ENCODE measurements at places on chromosomes 13 and 19. TPM values are rescaled to one million over a fixed set of nuclear protein-coding genes. Genes with fewer than 3 reads are reported as not detected.

Gene PBX4
- total RNA-seq = 0.36 TPM

Gene ZNF540
- 2.1 TPM for total RNA-seq

Gene ZNF534
- total RNA-seq = not detected

Gene OR7D2
- not detected for total RNA-seq

Gene ADGRE1
- not detected for total RNA-seq

Gene KIR2DL3
- not detected for total RNA-seq

Gene SLC39A3
- total RNA-seq = 33.0 TPM

DNA sequence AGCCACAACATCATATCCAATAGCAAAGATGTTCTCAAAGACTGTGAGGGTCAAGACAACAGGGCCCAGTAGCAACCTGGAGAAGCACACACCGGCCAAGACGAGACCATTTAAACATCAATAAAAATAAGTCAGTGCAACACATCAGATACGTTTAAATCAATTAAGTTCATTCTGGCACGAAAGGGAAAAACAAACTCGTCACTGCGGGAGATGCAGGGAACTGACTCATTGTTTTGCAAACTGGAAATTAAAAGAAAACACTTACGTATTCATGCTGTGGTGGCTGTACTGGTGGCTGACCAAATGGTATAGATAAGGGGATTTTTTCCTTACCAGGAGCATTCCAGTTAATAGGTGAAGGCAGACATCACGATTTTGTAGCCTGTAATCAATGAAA is 26.3 kb upstream of the SLC15A1 start:
- H3K27ac ChIP-seq = no peak overlapping the region
- no peaks in the 10 kb centered on the region for H3K4me1 ChIP-seq
- H3K27me3 ChIP-seq = no peaks in the 10 kb centered on the region
- no peak for DNase-seq
- H3K4me3 ChIP-seq = no peak overlapping the region
- H3K36me3 ChIP-seq = no peaks in the 10 kb centered on the region

DNA sequence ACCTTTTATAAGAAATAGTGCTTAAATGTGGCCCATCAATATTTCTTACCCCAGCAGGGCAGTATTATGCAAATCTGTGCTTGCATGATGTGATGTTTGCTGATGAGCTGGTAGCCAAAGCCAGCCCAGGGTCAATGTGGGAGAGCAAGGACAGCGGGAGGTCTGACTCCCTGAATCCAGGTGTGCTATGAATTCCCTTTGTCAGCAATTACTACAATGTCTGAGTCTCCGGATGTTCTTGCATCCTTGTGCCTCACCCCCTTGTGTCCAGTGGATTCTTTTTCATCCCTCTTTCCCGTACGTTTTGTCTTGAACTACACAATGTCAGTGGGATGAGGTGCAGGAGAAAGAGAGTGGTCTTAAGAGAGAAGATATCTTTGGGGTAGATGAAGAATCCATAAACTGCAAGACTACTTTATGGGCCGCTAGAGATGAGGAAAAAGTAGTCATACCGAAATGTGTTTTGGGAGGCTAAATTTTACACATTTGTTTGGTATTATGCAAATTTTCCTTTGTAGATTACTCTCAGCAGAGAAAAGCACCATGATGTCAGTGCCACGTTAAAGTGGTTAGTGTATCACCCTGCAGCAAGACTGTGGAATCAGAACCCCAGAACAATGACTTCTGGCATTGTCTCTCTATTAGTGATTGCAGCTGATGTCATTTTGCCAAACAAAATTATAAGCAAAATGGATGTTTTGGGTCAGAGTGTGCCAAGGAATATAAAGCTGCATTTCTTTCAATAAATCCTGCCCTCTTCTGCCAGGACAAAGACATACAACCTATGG is 53.5 kb upstream of the TSHZ3 start:
- H3K4me3 ChIP-seq = no peak overlapping the region
- no peak overlapping the region for H3K27ac ChIP-seq
- DNase-seq = no peak
- H3K4me1 ChIP-seq = no peaks in the 10 kb centered on the region
- H3K36me3 ChIP-seq = no peaks in the 10 kb centered on the region
- peaks cover 28% of the 10 kb centered on the region for H3K27me3 ChIP-seq

DNA sequence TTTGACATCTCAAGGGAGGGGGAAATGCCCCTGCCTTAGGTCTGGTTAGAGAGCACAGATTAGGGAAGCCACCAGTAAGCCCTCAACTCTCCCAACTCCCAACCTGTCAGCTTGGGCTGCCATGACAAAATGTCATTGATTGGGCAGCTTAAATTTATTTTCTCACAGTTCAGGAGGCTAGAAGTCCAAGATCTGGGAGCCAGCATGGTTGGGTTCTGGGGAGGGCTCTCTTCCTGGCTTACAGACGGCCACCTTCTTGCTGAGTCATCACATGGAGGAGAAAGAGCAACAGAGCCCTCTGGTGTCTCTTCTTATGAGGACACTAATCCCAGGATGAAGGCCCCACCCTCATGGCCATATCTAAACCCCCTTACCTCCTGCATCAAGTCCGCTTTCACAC is 24.2 kb downstream of the C19orf12 start:
- no peak overlapping the region for H3K4me3 ChIP-seq
- H3K27me3 ChIP-seq = no peaks in the 10 kb centered on the region
- H3K36me3 ChIP-seq = no peaks in the 10 kb centered on the region
- no peak overlapping the region for H3K27ac ChIP-seq
- DNase-seq = peak; percentile 61

DNA sequence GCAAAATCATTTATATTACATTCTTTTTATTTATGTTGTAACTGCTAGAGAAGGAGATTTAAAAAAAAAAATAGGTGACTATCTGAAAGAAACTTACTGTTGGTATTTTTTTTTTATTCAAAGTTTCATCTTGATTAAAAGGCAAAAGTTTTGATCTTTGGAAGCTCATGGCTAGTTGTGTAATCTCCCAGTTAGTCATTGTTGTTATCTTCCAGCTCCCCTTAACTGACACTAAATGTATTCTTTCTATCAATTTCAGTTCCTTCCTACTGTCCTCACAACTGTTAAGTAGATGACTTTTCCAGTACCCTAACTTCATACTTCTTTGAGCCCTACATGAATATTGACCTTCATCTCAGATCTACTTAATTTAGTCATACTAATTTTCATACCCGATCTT is 71.1 kb downstream of the PIBF1 start:
- H3K27ac ChIP-seq = no peak overlapping the region
- no peak overlapping the region for H3K4me3 ChIP-seq
- no peaks in the 10 kb centered on the region for H3K27me3 ChIP-seq
- no peaks in the 10 kb centered on the region for H3K4me1 ChIP-seq
- no peak for DNase-seq
- H3K36me3 ChIP-seq = peaks cover 4% of the 10 kb centered on the region

DNA sequence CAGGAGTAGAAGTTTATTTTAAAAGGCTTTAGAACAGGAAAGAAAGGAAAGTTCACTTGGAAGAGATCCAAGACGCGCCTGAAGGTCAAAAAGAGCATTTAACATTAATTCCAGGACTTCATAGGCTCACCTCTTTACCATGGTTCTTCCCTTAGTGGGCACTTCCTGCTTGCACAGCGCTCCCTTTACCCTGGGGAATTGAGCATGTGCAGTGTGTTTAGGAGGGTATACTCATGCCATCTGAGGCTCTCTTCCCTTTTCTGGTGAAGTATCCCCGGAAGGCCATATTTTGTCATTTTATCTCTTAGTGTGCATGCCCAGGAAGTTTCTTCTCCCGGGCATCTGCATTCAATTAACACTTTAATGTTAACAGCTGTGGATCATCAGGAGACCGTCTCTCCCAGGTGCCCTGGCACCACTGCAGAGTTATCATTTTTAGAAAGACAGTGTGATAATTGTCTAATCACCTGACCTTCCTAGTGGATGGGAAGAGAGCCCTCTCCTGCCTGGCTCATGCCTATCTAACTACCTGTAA is 66.1 kb upstream of the ABCC4 start:
- H3K4me1 ChIP-seq = no peaks in the 10 kb centered on the region
- DNase-seq = no peak
- H3K27me3 ChIP-seq = no peaks in the 10 kb centered on the region
- H3K4me3 ChIP-seq = no peak overlapping the region
- H3K36me3 ChIP-seq = no peaks in the 10 kb centered on the region

- no peak overlapping the region for H3K27ac ChIP-seq
- no peak for DNase-seq
- no peaks in the 10 kb centered on the region for H3K36me3 ChIP-seq
- H3K4me1 ChIP-seq = no peaks in the 10 kb centered on the region
Observed at GRCh38 chr13:109645831-109646230, 140.6 kb downstream of the IRS2 start.

DNA sequence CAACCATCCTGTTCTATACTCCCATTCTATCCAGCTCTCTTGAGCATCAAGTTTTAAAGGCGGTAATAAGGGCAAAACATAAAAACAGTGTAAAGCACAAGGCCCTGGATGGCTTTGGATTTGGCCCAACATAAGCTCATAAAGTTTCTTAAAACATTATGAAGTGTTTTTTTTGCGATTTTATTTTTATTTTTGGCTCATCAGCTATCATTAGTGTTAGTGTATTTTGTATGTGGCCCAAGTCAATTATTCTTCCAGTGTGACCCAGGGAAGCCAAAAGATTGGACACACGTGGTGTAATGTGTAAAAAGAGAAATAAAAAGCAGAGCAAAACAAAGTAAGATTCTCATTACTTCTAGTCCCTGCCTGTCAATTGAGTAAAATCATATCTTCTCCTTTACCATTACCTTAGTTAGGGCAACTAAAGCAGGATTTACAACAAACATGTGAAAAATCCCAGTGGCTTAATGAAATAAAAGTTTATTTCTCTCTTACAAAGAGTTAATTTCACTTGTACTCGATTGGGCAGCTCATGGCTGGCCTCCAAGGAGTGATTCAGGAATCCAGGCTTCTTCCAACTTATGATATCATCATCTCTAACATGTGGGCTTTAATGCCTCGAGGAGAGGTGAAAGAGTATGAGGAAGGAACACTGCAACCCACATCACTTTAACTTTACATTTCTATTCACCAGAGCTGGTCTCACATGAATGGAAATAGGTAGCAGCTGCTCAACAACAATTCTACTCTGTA is 725.2 kb upstream of the SLITRK1 start:
- no peak overlapping the region for H3K4me3 ChIP-seq
- peak overlapping the region; percentile 15 for H3K27ac ChIP-seq
- peak; percentile 58 for DNase-seq
- H3K27me3 ChIP-seq = no peaks in the 10 kb centered on the region
- H3K36me3 ChIP-seq = no peaks in the 10 kb centered on the region

- H3K4me1 ChIP-seq = peaks cover 44% of the 10 kb centered on the region
- H3K4me3 ChIP-seq = no peak overlapping the region
- peak overlapping the region; percentile 97 for H3K27ac ChIP-seq
- peak; percentile 95 for DNase-seq
Observed at GRCh38 chr13:29522044-29522685, 73.3 kb downstream of the SLC7A1 start.

DNA sequence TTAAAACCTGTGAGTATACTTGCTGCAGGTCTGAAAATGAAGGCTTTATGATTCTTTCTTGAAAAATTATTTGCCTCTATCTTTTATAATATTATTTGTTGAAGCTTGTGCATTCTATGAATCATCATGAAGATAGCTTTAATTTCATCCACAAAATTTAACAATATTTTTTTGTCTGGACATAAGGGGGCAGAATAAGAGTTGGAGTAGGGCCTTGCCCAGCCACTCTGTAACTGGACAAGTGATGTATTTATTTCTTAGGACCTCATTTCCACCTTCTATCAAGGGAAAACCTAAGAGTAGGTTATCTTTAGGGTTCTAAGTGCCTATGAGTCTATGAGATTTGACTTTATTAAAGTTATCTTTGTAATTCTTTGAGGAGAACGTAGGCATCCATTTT is 49.9 kb downstream of the N4BP2L1 start:
- H3K36me3 ChIP-seq = no peaks in the 10 kb centered on the region
- no peaks in the 10 kb centered on the region for H3K4me1 ChIP-seq
- DNase-seq = no peak
- no peaks in the 10 kb centered on the region for H3K27me3 ChIP-seq

- H3K36me3 ChIP-seq = no peaks in the 10 kb centered on the region
- H3K4me1 ChIP-seq = no peaks in the 10 kb centered on the region
Observed at GRCh38 chr19:5352229-5352763, 11.7 kb upstream of the PTPRS start.

DNA sequence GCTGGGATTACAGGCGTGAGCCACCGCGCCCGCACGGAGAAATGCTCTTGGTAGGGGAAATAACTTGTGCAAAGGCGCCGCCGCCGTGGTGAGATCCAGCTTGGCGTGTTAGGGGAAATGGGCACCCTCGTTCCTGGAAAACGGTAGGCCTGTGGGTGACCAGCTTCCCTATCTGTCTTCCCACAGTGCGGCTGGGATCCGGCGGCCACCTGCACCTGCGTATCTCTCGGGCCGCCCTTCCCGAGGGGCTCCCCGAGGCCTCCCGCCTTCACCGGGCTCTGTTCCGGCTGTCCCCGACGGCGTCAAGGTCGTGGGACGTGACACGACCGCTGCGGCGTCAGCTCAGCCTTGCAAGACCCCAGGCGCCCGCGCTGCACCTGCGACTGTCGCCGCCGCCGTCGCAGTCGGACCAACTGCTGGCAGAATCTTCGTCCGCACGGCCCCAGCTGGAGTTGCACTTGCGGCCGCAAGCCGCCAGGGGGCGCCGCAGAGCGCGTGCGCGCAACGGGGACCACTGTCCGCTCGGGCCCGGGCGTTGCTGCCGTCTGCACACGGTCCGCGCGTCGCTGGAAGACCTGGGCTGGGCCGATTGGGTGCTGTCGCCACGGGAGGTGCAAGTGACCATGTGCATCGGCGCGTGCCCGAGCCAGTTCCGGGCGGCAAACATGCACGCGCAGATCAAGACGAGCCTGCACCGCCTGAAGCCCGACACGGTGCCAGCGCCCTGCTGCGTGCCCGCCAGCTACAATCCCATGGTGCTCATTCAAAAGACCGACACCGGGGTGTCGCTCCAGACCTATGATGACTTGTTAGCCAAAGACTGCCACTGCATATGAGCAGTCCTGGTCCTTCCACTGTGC is 2.4 kb downstream of the GDF15 start:
- H3K36me3 ChIP-seq = peaks cover 14% of the 10 kb centered on the region
- peak; percentile 96 for DNase-seq
- H3K27ac ChIP-seq = no peak overlapping the region

DNA sequence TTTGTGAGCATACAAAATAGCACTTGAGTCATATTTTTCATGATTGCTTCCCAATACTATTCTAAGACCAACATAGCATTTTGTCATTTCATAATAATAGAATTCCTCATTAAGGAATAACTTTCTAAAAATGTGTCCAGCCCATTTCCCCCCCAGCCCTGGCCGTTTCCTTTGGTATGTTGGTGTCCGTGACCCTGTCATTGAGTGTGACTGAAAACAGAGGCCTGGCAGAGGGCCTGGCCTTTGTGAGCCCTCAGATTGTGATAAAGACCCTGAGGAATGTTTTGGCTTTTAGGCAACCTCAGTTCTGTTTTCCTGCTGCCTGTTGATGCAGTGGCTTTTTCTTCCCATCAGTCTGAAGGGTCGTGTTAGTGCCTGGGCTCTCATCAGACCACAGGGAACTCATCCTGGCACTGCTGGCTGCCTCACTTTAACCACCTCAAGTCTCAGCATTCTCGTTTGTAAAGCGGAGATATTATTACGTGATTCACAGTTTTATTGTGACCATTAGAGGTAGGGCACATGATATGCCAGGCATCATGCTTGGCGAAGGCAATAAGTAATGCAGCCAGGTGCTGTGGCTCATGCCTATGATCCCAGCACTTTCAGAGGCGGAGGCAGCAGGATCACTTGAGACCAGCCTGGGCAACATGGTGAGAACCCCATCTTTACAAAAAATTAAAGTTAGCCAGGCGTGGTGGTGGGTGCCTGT is 13.8 kb downstream of the SPINT2 start:
- DNase-seq = peak; percentile 85
- H3K4me1 ChIP-seq = peaks cover 24% of the 10 kb centered on the region
- no peaks in the 10 kb centered on the region for H3K27me3 ChIP-seq
- peak overlapping the region; percentile 41 for H3K4me3 ChIP-seq
- H3K36me3 ChIP-seq = no peaks in the 10 kb centered on the region

All from osteoblast (primary cell).